Pons (tissue), 1 donor: ENCODE measurements at places on chromosomes 11 and 22.

DNA sequence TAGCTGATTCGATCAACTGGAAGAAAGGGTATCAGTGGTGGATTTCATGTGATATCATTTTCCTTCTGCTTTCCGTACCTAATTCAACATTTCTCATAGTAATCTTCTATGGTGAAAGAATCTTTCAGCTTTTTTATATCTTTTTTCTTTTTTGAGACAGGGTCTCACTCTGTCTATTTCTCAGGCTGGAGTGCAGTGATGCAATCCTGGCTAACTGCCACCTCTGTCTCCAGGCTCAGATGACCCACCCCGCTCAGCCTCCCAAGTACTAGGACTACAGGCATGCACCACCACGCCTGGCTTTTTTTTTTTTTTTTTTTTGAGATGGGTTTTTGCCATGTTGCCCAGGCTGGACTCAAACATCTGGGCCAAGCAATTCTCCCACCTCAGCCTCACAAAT lies 18.6 kb upstream of the CHORDC1 start:
- no peak for DNase-seq

GRCh38 chr22:30810105-30810504 lies 115.4 kb downstream of the OSBP2 start:
- no peak for DNase-seq

DNA sequence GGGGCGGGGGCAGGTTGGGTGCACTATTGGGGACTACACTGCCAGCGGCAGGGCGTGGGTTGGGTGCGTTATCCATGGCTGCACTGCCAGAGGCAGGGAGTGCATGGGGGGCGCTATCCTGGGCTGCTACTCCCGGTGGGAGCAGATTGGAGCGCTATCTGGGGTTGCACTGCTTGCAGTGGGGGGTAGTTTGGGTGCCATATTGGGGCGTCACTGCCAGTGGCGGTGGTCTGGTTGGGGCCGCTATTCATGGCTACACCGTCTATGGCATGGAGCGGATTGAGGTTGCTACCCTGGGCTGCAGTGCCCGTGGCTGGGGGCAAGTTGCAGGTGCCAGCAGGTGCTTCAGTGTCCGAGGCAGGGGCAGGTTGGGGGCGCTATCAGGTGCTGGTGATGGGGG lies 36.2 kb downstream of the C22orf42 start:
- DNase-seq, result no peak

GRCh38 chr11:75270896-75271418 lies 30.4 kb downstream of the TPBGL start:
- DNase-seq, result no peak

- DNase-seq, result no peak
Observed at GRCh38 chr11:4680341-4680740, 17.3 kb downstream of the OR51E2 start.

DNA sequence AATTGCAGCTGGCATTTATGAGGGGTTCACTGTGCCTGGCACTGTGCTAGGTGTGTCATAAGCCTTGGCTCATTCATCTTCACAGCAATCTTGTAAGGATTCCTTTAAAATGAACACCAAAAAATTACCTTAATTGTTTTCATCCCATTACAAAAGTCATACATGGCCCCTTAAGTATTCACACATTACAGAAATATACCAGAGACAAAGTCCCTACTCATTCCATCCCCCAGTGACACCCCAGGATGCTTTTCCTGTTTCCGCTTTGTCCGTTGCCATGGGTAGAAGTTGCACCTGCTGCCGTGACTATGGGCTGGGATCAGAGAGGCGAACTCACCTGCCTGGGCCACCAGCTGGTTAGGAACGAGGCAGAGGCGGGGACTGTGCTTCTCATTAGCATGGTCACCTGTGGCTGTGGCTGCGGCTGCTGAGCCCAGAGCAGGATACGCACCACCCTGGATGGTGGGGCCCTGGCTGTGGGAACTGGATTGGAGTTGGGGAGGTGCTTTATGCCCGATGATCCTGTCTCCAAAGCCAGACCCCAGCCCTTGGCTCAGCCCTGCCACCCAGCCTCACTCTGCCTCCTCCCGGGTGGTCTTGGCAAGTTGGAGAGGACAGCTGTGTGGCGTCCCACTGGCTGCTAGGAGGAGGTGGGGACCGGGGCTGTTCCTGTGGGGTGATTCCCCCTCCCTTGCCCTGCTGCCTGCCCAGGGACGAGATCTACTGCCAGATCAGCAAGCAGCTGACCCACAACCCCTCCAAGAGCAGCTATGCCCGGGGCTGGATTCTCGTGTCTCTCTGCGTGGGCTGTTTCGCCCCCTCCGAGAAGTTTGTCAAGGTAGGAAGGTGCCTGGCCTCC lies 60.8 kb downstream of the MYO7A start:
- DNase-seq, result no peak

- no peak for DNase-seq
Observed at GRCh38 chr11:118535261-118535660, 4.3 kb downstream of the TMEM25 start.

- DNase-seq, result no peak
Observed at GRCh38 chr22:36294293-36294620, 41.3 kb downstream of the APOL1 start.

DNA sequence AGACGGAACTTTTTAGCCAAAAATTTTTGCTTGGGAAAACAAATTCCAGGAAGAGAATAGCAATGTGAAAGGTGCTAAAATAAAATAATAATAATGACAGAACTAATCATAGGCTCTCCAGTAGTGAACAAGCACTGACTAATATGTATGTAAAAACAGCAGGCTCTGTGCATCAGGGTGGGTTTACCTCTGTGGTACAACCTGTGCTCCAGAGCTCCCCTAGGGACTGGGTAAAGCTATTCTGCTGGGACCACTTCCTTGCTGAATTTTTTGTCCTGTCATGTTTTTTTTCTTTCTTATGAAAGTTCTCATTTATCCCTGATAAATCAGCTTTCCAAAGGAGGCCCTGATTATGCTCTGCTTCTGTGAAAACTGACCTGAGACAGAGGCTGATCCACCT lies 18.8 kb downstream of the LUZP2 start:
- no peak for DNase-seq
